Astrocyte (in vitro differentiated cells and primary cell): ENCODE measurements at places on chromosomes 6 and 20. TPM values are rescaled to one million over a fixed set of nuclear protein-coding genes. Genes with fewer than 3 reads are reported as not detected.

DNA sequence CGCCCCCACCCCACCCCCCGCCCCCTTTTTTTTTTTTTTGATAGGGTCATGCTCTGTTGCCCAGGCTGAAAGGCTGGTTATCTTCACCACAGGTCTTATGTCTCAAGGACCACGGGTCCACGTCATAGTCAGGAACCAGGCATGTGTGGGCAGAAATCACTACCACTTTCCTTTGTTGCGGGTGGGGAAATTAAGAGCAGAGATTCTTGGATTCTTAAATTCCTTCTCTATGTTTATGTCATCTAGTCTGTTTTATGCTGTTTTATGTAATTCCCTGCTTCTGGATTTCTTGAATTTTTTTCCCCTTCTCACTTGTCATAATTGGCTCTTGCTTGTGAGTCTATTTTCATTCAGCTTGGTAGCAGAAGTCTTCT lies 25.8 kb upstream of the PLCG1 start:
- no peak for DNase-seq

DNA sequence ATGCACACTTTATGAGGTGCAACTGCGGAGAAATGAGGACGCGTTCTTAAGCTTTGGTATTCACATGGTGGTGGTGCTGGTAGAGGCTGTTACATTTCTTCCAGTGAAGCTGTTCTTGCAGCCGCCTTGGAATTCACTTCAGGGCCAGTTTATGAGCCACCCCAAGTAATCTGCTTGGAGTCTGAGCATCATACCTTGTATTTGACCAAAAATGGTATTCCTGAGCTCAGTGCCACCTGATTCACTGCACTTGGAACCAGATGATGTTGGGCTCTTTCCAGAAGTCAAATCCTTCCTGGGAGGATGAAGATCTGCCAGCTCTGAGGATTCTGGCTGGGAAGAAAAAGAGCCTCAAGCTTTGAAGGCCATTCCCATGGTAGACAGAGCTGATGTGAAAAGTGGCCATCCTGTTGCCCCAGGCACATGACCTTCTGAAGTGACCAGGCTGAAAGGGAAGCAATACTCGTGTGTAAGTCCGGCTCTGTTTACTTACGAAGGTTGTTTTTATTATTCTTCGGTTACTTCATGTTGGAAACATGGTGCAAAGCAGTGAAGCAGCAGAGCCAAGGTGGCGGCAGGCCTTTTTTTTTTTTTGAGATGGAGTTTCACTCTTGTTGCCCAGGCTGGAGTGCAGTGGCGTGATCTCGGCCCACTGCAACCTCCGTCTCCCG lies 7.7 kb downstream of the MANBAL start:
- DNase-seq: peak; percentile 95

- DNase-seq: peak; percentile 96
Observed at GRCh38 chr6:56370561-56371211, 123.3 kb upstream of the COL21A1 start.

DNA sequence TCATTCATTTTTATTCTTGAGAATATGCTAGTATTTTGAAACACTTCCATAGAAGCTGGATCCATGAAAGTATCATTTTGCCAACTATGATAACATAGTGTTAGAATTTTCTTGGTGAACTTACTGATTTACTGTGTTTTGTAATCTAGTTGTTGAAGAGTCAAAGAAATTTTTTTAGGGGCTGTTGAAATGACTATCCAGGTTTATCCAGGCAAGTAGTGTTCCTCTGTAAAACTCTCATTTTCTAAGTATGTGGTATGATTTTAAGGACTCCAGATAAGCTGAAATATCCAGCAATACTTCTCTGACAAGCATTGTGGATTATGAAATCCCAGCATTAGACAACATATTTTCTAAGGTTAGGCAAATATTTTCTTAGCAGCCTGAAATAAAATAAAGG lies 95.9 kb downstream of the GRIK2 start:
- no peak for DNase-seq

The DST gene
- total RNA-seq: 352 and 442 TPM in 2 replicates
